ENCODE measurements at places on chromosomes 4 and X.

DNA sequence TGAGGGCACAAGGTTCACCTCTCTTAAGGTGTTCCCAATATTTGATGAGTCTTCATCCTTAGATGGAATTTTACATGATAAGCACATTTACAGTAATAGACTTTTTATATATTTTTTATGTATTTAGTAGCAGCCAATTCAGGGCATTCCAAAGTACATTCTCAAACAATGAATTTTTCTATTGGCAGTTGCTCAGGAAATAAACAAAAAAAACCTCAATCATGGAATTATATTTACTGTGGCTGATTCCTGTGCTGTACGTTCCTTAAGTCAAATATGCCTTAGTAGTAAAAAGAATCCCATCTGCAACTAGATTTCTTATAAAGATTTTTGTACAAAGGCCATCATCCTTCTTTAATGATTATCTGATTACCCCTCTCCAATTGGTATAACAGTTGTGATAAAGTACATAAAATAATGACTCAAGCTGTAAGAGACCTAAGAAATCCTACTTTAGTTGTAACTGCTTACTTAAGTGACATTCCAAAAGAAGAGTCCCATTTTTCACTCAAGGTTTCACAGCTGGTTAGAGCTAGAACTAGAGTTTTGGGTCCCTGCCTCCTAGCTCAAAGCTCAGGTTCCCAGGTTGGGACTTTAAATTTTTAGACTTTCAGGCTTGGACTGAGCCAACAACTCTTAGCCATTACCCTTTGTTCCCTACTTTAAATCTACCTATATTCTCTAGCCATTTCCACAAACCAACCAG, 152.7 kb downstream of the FHIP1A start:
- DNase-seq: no peak

- DNase-seq: no peak
Measured at GRCh38 chr4:153791746-153792617, 3.1 kb upstream of the SFRP2 start.

DNA sequence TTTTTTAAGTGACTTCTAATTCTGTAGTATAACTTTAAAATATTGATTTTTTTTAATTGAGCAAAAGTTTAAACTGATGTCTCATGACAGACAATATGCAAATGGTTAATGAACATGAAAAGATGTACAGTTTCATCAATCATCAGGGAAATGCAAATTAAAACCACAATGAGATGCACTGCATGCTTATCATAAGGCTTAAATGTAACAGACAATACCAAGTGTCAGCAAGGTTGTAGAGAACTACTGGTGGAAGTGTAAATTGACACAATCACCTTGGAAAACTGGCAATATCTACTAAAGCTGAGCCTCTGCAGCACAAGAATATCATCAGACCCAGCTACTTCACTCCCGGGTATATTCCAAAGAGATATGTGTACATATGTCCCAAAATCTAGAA, 70.2 kb upstream of the DAPP1 start:
- DNase-seq: no peak

DNA sequence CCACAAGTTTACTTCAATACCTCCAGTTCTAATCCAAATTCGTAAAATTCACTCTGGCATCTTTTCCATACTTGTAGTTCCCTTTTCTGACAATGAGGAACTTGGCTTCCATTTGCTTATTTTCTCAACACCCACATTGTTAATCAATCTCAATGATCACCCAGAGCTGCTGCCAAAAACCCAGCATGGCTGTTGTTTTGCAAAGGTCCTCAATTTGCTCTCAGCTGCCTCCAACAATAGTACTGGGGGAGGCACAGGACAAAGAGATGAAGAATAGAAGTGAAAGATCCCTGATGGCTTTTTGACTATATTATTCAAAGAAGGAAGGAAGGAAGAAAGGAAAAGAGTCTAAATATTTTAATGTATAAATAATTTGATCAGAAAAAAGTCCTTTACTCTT, 847.8 kb downstream of the RAPGEF2 start:
- no peak for DNase-seq

DNA sequence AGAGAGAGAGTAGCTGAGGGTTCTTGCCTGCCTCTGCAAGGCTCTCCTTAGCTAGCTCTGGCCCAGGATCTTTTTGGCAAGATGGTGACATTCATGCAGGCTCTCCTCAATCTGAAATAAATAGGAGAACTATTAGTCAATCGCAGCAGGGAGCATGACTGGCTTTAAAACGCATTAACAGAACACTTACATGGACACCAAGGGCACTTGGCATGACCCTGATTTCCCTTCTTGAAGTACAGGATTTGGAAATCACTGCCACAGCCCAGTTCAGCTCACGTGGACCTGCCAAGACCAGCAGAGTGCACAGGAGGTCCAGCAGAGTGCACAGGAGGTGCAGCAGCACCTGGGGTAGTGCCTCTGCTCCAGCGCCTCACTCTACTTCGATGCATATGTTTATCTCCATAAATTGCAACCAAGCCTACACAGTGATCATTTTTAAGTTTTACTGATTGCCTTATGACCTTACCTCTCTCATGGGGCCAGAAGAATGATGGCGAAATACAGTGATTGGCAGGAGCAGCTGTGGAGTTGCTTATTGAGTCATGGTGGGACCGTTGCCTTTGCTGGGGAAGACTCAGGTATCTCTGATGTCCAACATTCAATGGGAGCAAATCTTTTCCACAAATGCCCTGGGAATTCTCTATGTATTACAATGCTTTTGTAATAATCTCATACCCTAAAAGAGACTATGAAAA, 122.4 kb downstream of the SYNPO2 start:
- no peak for DNase-seq

DNA sequence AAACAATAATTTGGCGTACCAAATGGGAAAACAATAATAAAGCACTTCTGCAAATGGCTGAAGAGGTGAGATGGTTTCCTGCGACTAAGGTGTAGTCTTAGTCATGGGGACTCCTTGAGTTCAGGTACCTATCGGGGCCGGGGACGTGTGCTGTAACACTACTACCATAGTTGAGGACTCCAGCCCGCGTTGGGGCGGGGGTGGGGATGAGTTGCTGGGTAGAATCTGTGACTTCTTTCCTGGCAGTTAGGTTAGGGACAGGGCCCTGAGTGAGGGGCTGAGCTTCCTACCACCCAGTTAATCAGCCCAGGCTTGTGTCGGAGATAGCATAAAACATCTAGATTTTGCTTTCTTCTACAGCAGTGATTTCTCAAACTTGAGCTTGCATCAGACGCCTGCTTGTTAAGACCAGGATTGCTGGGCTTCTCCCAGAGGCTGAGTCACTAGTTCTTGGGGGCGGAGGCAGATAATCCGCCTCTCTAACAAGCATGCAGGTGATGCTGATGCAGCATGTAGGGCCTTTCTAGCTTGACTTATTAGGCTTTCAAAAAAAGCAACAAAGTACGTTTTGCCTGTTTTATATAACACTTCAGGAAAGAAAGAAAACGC, 30.2 kb downstream of the RBBP7 start:
- no peak for DNase-seq

GRCh38 chr4:113645771-113646441, 115.6 kb downstream of the CAMK2D start:
- DNase-seq: no peak

DNA sequence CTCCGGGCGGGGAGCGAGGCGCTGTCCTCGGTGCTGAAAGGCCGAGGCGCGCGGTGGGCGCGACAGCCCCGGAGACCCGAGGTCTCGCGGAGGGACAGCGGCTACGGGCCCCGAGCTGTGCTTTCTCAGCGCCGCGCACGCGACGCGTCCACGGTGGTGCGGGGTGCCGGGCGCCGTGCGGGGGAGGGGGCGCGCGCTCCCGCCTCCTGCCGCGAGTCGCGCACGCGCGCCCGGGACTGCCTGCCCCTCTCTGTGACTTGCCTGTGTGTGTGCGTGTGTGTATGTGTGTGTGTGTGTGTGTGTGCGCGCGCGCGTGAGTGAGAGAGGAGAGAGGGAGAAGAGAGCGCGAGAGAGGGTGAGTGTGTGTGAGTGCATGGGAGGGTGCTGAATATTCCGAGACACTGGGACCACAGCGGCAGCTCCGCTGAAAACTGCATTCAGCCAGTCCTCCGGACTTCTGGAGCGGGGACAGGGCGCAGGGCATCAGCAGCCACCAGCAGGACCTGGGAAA, at the start of gene GRIA2:
Gene GRIA2 (plus strand): TSS at position 358 of the 511 bp plus-strand sequence. CDS start 315 bp downstream, outside the sequence.
- no peak for DNase-seq

- DNase-seq: no peak
Measured at GRCh38 chr4:182019148-182019652, 224.0 kb upstream of the TENM3 start.

GRCh38 chr4:17704020-17704650, 77.3 kb downstream of the FAM184B start:
- DNase-seq: no peak

GRCh38 chrX:34805951-34806350, 136.6 kb upstream of the FAM47B start:
- no peak for DNase-seq

- no peak for DNase-seq
Measured at GRCh38 chrX:16646366-16647138, 3.4 kb upstream of the S100G start.

GRCh38 chr4:142886566-142886965, 40.5 kb upstream of the INPP4B start:
- no peak for DNase-seq

DNA sequence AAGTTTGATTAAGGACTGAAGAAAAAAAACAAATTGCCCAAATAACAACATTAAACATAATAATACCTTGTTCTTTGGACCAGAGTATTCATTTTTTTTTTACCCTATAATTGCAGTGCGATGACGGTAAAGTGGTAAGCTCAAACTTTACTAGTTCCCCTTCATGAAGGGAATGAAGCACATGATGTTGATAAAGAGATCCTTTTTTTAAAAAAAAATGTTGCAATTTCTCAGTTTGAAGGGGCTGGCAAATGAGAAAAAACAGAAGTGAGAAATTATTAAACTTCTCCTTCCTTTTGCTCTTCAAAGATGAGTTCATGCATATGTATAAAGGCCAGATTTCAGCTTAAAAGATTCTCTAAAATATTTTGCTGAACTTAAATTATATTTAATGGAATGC, 231.7 kb downstream of the C4orf33 start:
- DNase-seq: no peak

GRCh38 chrX:79147477-79147876, 3.0 kb downstream of the GPR174 start:
- DNase-seq: no peak

GRCh38 chrX:70672326-70672725, 227.7 kb downstream of the DLG3 start:
- DNase-seq: no peak

- no peak for DNase-seq
Measured at GRCh38 chr4:1239141-1239949, 9.6 kb downstream of the CTBP1 start.

- DNase-seq: no peak
Measured at GRCh38 chrX:97405031-97405660, 521.4 kb downstream of the RPA4 start.

DNA sequence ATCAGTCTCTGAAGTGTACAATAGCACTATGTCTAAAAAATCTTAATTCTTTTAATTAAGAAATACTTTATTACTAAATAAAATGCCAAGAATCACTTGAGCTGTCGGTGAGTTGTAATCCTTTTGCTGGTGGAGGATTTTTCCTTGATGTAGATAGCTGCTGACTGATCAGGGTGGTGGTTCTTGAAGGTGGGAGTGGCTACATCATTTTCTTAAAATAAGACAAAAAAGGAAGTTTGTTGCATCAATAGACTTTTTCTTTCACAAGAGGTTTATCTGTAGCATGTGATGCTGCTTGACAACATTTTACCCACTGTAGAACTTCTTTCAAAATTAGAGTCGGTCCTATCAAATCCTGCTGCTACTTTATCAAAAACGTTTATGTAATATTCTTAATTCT, 68.8 kb upstream of the ZC4H2 start:
- DNase-seq: no peak

DNA sequence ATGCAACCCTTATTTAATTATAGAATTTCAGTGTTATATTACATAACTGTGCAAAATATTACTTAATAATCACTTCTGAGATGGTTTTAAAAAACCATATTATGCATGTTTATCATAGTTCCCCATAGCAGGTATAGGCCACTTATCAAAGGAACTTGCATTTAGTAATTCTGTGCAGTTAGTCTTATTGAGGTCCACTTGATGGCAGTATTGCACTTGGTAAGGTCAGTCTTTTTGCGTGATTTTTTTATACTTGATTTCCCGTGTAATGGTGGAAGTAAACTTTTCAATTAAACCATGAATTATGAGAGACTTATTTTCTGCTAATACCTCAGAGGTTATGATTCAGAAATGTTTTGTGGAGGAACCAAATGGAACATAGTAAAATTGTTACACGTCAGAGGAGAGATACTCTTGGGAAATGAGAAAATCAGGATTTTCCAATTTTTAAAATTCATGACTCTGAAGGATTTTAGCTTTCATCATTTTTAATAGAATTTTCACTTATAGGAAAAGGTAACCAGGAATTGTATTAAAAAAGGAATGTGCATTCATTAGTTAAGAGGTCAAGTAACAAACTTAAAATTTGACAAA, 230.0 kb downstream of the CCSER1 start:
- DNase-seq: no peak
